ENCODE measurements at places on chromosomes 3 and 15.
A peak's percentile ranks its signal among the peaks of the same experiment; 100 is the strongest.

- no peak for DNase-seq
Measured at GRCh38 chr3:89303701-89304100, 196.3 kb downstream of the EPHA3 start.

DNA sequence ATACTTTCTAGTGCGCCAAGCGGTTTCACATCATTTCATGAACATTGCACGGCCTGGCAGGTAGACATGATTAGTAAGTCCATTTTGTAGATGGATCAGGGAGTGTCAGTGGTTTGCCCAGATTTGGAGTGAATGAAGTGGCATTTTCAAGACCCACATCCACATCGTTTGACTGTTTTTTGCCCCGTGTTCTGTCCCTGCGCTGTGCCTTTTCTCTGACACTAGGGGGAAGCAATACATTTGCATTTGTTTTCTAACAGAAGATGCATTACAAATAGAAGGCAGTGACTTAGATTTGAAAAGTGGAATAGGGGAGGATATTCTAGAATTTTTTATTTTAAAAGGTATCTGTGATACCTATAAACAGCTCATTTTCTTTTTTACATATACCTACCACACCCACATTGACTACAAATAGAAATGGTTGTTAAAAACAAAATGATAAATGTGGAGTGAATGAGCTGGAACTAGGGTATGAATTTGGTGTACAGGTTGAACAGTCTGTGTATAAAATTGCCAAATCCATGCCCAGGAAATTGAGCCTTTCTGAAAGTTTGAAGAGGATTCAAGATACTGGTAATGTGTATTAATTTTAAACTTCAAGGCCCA lies 98.0 kb downstream of the USP13 start:
- DNase-seq = peak; percentile 24

DNA sequence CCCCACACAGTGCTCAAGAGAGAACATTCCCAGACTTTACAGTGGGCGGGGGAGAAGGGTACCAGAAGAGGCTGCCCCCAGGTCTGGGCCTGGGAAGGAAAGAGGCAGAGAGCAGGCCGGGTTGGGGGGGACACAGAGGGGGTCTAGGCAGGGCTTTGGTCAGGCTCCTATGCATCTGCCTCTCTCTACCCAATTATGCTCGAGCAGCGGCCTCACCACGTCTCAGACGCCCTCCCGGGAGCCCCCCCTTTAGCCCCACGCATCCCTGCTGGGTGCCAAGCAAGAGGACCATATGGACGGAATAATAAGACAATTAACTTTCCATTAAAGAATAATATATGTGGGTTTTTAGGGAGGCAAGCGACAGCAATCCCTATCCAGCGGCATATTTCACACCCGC lies 32.8 kb downstream of the CACNA2D2 start:
- DNase-seq = no peak

DNA sequence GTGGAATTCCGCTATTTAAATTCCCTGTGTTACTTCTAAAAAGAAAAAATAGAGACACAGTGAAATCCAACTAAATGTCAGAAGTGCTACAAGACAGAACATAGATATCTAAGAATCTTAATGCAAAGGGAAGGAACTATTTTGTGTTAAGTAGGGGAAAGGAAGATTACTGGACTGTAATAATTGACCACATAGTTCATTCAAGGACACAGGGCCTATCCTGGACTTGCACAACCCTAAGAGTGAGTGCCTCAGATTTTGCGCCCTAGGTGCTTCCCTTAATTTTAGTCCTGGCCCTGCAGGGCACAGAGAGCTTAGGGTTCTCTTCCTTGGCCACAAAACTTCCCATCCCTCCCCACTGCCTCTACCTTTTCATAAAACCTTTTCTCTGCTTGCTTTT lies 3.5 kb upstream of the IL20RB start:
- no peak for DNase-seq

GRCh38 chr15:100931143-100931890 lies 12.2 kb downstream of the LRRK1 start:
- DNase-seq = no peak
